ENCODE measurements at places on chromosomes 6 and 20.

DNA sequence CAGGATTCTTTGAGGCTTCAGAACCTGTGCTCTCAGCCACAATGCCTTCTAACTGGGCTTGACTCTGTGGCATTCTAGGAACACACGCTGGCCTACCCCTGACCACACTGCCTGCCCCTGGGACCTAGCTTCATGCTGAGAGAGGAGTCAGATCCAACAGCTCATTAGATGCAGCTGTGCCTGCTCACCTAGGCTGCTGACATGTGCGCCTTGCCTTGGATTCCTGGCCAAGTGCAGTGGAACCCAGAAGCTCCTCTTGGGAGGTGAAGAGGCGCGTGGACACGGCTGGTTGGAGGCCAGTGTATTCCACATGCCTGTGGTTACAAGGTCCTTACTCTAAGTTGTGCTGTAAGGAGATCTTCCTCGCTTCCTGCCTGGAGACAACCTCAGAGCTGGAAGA lies 24.7 kb upstream of the KCNK16 start:
- no peak for DNase-seq

GRCh38 chr6:9455864-9456658 lies 958.8 kb downstream of the TFAP2A start:
- no peak for DNase-seq

GRCh38 chr6:155782739-155783459 lies 327.3 kb upstream of the NOX3 start:
- DNase-seq: no peak

- DNase-seq: no peak
Observed at GRCh38 chr6:138160329-138161087, 1.2 kb upstream of the ARFGEF3 start.

- DNase-seq: no peak
Observed at GRCh38 chr6:1237636-1238035, 74.3 kb upstream of the FOXQ1 start.

DNA sequence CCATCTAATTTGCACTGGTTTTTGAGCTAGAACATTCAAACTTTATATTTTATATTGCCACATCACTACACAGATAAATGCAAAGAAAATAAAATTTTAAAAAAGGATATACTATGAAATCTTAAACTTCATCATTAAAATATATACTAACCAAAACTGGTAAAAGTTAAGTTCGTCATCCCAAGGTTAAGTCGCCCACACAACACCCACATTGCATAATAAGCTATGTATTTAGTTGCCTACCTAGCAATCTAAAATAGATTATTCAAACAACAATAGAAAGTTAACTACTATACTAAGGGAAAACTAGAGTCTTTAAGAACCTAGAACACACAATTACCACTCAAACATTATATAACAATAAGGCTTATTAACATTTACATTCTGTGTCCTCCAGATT lies 24.5 kb downstream of the PDE10A start:
- no peak for DNase-seq

GRCh38 chr6:168377856-168378832 lies 58.6 kb upstream of the DACT2 start:
- DNase-seq: no peak

- DNase-seq: no peak
Observed at GRCh38 chr6:119978274-119978889, 628.8 kb upstream of the MAN1A1 start.

GRCh38 chr6:24838081-24838480 lies 39.4 kb upstream of the ARMH2 start:
- DNase-seq: no peak

GRCh38 chr6:113121571-113121970 lies 735.6 kb upstream of the MARCKS start:
- no peak for DNase-seq

DNA sequence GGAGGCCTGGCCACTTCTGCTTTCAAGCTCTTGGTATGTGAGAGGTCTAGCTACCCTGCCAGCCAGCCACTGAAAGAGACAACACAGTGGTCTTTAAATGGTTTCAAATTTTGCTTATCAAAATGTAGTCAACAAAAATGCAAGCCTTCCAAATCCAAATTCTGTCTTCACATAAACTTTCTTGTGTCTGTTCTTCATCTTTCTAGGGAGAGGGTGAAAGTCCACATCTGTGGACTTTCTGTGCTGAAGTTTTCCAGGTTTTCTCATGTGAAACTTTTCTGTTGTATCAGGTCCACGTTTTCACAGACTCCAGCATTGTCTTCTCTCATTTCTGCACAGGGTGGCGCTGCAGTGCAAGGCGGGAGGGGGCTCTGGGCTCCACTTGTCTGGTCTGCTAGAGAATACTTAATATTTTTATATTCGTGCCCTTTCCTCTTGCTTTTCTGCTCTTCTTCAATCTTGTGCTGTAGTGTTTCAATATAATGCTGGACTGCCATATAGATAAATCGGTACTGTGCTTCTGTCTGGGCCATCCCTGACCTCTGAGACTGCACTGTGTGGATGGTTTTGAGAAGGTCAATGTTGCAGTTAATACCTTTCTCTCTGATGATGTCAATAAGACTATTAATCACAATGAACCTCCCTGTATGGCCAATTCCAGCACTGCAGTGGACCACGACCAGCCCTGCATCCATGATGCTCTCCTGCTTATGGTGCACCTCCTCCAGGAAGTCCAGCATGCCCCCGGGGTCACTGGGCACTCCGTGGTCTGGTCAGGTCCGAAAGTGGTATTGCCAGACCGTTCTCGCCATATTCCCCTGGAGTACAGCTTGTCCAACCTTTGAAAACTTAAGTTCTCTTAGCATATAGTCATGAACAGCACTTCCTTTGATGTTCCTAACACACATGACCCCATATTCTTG lies 161.6 kb upstream of the TNFAIP3 start:
- peak; percentile 39 for DNase-seq

DNA sequence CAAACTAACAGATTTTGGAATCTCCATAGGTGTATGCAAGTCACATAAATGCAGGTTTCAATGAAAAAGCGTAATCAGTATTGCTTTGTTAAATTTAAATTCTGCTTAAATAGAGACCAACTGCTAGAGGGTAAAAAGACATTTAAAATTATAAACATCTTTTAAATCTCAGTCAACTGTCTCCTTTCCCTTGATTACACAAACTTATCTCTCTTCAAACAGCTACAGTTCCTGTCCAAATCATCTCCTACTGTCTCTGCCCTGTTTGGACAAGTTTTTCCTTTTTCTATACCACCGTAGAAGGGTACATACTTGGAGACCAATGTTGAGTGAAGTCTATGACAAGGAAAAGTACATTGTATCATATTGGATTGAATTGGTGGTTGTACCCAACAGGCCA lies 43.5 kb downstream of the AGPAT4 start:
- DNase-seq: no peak

All from activated CD8-positive, alpha-beta memory T cell treated with anti-CD3 and anti-CD28 coated beads for 4 hours (primary cell).